Left ventricle myocardium inferior (tissue), 1 donor: ENCODE measurements at places on chromosomes 3 and 15. TPM values are rescaled to one million over a fixed set of nuclear protein-coding genes. Genes with fewer than 3 reads are reported as not detected.

DNA sequence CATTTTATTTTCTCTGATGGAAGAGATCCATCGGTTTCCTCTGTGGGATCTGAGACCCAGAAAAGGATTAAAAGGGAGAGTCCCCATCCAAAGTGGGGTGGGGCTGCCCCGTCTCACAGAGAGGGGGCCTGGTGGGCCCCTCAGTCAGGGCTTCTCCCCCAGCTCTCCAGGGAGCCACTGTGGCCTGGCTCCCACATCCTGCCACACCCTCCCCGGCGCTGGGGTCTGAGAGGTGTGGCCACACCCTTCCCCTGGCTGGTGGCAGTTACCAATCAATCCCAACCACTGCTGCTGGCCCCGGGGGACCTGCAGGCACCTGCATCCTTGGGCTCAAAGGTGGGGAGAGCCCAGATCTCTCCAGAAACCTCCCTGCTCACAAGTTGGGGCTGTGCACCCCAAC lies 161.8 kb upstream of the IQSEC1 start:
- no peak for DNase-seq

- DNase-seq, result no peak
Measured at GRCh38 chr3:65436580-65436979, 602.1 kb downstream of the MAGI1 start.

DNA sequence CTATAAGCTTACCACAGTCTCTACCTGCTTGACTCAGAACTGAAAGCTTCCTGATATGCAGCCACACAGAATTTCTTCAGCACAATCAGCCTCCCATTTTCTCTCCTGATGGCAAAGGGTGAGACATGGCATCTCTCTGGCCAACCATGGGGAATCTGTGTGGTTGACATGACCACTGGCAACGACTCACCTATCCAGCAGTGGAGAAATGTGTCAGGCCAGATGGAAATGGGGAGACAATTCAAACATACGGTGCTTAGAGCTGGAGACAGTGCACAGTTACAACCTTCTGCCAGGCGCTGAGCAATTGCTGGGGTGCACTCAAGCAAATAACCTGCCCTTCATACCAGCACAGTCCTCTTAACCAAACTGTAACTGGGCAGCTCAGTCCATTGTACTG lies 3.6 kb downstream of the ZNF385D start:
- DNase-seq, result no peak

DNA sequence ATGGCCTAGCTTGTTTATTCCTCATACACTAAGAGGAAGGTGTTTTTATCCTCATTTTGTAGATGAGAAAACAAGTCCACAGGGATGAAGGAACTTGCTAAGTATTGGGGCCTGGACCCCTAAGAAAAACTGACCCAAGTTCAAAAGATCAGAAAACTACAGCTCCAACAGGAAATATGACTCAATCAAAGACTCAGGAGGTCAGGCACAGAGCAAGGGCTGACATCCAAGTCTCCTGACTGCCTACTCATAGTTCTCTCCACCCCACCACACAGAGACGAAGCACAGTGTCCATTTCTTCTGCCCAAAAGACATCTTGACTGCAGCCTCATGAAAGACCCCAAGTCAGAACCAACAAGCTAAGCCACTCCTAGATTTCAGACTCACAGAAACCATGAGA lies 26.9 kb upstream of the TPM1 start:
- DNase-seq, result no peak

DNA sequence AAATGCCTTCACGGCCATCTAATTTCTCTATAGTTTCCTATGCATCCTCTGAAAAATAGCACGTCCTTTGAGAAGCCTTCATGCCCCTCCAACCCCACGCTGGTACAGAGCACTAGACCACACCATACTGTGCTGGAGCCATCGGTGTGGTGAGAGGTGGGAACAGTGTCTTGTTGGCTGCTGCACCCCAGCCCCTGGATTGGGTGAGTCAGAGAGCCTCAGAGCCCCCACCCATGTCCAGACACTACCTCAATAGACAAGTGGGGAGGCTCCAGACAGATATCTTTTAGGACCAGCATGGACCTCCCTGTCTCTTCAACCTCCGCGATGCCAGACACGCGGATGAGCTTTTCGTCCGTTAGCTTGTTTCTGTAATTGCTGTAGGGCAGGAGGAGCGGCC lies 12.1 kb upstream of the TGM5 start:
- DNase-seq, result no peak

DNA sequence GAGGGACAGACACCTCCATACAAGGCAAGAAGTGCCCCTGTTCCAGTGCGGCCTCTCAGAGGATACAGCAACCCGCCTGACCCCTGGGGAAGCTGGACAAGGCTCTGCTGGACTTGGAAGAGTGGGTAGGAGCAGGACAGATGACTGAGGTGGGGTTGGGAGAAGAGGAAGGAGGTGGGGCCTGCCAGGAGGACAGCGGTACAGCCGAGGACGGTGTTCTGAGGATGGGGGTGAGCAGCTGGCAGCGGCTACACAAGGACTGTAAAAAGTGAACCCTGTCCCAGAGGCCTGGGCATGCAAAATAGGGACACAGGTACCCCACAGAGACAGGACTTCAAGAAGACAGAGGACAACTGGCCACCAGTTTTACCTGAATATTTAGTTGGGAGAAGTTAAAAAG lies 23.5 kb upstream of the ELP6 start:
- DNase-seq, result no peak

DNA sequence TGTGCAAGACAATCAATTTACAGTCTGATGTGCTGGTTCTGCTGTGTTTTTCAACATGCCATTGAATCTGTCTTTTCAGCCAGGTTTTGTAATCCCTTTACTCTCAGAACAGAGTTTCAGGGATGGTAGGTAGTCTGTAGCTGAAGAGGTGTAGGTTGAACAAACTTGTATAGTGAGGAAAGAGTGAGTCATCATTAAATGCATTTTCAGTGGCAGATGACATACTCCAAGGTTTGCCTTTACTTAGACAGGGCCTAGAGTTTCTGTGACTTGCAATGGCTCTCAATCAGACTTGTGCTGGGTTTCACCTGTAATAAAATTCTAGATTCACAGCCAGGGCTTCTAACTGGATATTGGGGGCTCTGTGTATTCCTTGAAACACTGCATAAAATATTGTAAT lies 94.6 kb downstream of the CYP19A1 start:
- no peak for DNase-seq

- DNase-seq, result no peak
Measured at GRCh38 chr15:78407608-78408354, 30.2 kb upstream of the IREB2 start.

- DNase-seq, result no peak
Measured at GRCh38 chr3:144968750-144969350, 997.2 kb downstream of the DIPK2A start.

GRCh38 chr3:131962982-131963381 lies 71.8 kb downstream of the CPNE4 start:
- no peak for DNase-seq

GRCh38 chr3:3127432-3128010 lies 781 bp downstream of the TRNT1 start:
- DNase-seq, result no peak

GRCh38 chr15:98723195-98723594 lies 74.9 kb downstream of the IGF1R start:
- DNase-seq, result no peak

DNA sequence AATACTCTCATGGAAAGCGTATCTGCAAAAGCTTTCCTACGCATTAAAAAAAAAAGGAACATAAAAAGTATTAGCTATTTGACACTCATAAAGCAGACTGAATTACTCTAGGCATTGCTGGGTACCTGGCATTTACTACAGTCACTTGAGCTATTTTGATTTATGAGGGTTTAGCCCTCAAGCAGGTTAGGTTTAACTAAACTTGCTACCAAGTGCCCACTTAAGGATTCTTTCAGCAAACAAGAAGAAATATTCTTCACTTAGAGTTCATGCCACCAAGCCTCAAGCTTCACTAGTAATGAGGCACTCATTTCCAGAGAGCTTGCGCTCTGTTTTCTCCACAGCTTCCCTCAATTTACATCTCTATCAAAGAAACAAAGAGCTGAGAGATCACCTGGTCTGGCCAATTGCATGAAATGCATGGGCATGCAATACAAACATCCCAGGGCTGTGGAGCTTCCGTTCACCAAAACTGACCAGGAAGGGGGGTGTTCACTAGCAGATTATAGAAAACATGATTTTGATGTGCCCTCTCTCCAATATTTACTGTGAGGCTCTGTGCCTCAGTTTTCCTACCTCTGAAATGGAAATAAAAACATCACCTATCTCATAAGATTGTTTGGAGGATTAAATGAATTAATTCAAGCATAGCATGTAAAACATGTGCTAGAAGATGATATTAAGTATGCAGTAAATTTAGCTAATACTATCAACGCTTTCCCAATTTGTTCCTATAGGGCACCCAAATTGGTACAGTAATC lies 217.3 kb downstream of the RORA start:
- DNase-seq, result no peak

DNA sequence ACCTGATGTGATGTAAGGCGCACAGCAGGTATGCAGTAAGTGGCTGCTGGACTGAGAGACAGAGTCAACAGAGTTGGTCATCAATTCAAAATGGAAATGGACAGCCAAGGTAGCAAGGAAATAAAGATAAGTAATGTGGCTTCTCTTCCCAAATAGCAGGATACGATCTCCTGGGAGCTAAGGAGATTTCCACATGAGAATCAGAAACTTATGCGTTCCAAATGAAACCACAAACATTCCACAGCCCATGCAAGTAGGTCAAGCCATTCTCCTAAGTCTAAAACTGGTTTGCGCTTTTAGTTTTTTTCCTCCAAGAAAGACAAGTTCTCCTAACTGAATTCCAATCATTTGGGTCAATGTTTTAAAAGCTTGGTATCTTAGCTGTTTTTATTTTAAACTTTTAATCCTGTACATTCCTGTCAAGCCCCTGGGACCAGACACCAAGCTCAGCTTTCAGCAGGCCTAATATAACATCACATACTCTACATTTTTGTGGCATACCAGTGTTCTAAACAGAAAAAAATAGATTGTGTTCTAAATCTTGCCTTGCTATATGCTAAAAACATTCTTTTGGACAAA lies 73.7 kb upstream of the TSPAN3 start:
- DNase-seq, result no peak

The SYNPR gene
- total RNA-seq, result 0.93 TPM

The TCTA gene
- 17.7 TPM for total RNA-seq

The ACSBG1 gene
- 0.25 TPM for total RNA-seq

The BNC1 gene
- total RNA-seq, result 0.11 TPM
